NCI-H146 (cell line): ENCODE measurements at places on chromosomes 6 and 20.
A peak's percentile ranks its signal among the peaks of the same experiment; 100 is the strongest.

GRCh38 chr6:54188846-54189245 is 77.6 kb downstream of the MLIP start:
- no peak for DNase-seq

DNA sequence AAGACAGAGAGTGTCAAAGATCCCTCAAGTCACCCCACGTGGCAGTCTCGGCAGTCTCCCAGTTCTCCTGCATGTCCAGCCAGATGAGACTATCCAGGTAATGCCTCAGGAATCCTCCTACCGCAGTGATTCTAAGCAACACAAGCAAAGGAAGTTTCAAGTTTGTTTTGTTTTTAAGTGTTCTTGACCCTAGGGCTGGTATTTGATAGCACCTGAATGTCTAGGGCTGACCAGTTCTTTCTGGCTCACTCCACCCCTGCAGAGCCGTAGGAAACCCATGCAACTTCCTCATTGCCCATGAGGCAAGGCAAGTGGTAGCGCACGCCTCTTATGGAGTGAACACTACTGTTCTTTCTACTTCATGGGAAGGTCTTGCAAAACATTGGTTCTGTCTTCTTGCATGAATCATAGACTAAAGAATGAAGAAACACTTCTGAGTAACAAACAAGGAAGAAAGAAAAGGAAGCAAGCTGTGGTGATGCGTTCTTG is 24.8 kb upstream of the FOXQ1 start:
- DNase-seq = no peak

DNA sequence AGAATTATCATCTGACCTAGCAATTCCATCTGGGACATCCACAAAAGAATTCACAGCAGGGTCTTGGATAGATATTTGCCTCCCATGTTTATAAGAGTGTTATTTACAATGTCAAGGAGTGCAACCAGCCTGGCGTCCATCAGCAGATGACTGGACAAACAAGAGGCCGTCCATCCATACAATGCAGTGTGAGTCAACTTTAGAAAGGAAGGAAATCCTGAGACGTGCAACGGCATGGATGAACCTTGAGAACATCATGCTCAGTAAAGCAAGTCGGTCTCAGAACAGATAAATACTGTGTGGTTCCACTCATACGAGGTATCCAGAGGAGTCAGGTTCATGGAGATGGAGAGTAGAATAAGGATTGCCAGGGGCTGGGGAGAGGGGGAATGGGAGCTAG is 46.4 kb downstream of the FOXF2 start:
- DNase-seq = no peak

- DNase-seq = peak; percentile 52
Observed at GRCh38 chr6:114342086-114342825, 567 bp downstream of the HS3ST5 start.

DNA sequence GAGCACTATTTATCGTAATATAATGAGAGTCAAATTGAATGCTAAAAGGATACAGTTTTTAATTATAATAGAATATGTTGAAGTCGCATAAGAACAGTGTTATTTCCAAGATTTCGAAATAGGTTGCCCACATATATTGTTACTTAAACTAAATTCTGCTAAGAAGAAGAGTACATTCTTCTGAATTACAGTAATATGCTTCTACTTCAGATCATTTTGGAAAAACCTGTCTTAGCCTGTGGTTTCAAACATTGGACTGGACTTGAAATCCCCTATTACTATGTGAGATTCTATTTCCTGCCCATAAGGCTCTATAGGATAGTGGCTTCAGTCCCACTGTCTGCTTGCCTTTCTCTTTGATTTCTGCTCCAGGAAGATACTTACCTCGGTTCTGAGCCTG is 137.2 kb downstream of the B3GAT2 start:
- DNase-seq = no peak

- peak; percentile 70 for DNase-seq
Observed at GRCh38 chr20:63499338-63499969, 571 bp upstream of the EEF1A2 start.

DNA sequence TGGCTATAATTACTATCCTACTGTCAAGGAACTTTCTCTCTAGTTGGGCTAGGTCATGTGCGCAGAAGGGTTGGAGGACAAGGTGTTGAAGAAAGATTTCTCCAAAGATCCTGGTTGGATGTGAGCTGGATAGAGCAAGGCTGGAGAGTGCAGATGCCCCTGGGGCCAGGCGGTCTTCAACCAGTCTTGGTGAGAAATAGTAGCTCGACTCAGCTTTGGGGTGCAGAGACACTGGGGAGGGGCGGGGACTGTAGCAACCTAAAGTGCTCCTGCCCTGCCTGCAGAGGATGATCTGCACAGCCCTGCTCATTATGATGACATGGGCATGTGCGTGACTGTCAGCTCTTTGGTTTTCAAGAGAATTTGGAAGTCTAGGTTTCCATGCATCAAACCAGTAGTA is 35.9 kb downstream of the PHACTR3 start:
- no peak for DNase-seq

- no peak for DNase-seq
Observed at GRCh38 chr6:43273707-43274106, 24.4 kb upstream of the SLC22A7 start.

- peak; percentile 35 for DNase-seq
Observed at GRCh38 chr6:143099647-143100046, 39.0 kb downstream of the AIG1 start.

DNA sequence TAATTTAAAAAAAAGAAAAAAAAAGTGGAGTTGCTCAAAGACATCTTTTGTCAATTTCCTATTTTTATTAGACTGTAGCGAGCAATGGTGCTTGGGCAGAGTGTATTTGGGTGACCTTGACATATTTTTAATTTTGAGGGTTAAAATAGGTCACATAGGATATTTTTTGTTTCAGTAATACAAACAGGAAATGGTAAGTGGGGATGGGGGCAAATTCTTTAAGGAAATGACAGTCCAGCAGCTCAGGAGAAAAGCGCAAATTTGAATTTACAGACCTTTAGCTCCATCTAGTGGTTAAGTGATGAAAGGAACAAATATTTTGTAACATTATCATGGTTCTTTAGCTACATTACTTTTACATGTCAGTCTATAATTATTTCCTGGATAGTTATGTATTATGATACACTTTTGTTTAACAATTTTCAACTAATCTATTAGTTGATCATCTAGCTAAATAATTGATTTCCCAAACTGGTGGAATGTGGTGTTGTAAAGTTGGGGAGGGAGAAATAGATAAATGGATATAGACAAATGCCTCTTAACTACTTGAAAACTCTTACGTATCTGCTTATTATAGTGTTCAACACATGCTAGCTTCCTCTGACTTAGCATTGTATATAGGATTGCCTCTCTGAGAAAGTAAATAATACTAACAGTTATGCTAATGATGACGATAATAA is 10.0 kb downstream of the CITED2 start:
- DNase-seq = peak; percentile 76

- DNase-seq = no peak
Observed at GRCh38 chr6:111573892-111574797, 31.5 kb downstream of the TRAF3IP2 start.

DNA sequence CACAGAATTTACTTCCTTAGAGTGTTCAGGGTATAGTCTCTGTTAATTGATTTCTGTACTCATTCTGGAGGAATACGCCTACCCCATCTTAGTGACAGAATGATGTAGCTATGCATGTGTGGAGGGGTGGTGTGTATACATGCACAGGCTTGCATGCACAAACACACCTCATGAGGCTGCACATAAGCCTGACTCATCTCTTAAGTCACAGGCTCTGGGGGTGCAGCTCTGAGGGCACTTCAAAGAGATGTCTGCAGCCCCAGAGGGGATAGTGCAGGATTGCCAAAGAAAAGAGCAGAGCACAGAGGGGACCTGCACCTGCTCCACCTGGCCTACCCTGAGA is 24.6 kb downstream of the TBX18 start:
- DNase-seq = no peak

GRCh38 chr6:2857580-2858337 is 16.1 kb upstream of the SERPINB1 start:
- no peak for DNase-seq

- peak; percentile 79 for DNase-seq
Observed at GRCh38 chr6:168292826-168293225, 26.8 kb downstream of the DACT2 start.

DNA sequence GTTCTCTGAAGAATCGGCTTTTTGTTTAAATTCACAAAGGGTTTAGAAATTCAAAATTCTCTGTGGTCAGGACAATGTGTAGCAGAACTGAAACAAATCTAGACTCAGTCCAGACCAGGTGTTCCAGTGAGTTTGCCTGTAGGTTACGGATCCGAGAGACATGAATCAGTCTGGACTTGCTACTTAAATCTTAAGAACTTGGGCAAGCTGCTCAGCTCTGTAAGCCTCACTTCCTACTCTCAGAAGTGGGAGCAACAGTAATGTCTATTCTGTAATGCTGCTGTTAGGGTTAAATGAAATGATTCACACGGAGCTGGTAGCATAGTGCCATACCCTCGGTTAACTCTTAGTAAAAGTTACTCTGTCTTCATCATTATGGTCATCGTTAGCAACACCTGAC is 37.7 kb downstream of the HECA start:
- no peak for DNase-seq

DNA sequence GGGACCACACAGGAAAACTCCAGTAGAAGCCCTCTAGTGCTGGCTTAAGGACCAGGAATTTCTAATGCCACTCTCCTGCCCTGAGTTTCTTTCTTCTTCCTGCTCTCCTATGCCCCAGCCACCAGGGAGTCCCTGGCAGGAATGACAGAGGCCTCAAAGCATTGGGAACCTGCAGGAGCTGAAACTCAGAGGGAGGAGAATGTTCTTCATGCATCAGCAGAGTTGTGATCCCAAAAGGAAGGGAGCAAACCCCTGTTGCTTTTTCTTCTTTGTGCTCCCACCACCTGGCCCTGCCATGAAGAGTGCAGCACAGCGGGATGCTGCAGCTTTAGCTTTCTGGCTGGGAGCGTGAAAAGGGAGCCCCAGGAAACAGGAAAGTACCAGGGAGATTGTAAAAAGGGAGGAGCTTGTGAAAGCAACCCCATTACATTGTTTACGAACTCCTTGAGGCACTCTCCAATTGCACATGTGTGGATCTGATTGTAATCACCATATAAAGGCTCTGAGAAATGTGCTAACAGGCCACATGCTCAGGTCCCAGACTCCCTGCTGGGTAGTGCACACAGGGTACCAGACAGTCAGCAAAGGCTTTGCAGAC is 34.7 kb upstream of the FKBP1A start:
- DNase-seq = peak; percentile 100

- DNase-seq = no peak
Observed at GRCh38 chr20:56411759-56412472, at the start of gene CASS4. Gene CASS4, plus strand, starts transcription at chr20:56412260. Its CDS starts 199 bp downstream, at chr20:56412459.

GRCh38 chr6:148055419-148055818 is 287.2 kb upstream of the SASH1 start:
- no peak for DNase-seq

- no peak for DNase-seq
Observed at GRCh38 chr20:24999568-24999967, 7.0 kb upstream of the APMAP start.

DNA sequence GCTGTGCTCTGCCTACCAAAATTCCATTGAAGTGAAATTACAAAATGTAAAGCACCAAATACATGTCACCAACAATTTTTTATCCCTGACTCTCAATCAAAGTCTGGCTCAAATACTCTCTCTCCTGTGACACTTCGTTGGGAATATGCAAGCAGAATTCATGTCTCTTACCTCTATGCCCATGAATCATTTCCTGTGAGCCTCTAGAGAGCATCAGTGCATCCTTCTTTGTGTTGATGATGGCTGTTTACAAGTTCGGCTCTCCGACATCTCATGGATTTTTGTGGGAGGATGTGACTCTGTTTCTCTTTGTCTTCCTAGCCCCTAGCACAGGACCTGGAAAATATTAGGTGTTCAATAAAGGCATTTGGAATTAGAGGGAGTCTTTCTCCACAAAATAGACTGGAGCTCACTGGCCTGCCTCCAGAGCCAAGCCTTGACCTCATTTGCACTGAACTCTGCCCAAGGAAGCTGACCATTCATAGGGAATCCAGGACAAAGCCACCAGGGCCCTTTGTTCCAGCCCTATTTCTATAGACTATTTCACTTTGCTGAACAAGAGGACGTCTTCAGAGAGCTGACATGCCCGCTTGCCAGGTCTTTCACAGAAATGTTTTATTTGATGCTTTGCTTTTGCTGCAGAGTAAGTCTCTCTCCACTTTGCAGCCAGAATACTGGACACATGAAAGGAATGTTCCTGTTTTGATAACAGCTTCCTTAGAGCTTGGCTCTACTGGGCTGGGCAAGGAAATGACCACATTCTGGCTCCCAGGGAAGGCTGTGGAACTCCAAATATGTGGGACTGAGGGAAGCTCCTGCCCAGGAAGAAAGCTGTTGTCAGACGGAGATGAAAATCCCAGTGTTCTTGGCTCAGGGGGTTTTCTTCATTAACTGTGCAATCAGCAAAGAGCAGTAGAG is 194.5 kb upstream of the CDYL start:
- DNase-seq = no peak

- DNase-seq = peak; percentile 53
Observed at GRCh38 chr6:52663120-52663935, 7.6 kb upstream of the TMEM14A start.

DNA sequence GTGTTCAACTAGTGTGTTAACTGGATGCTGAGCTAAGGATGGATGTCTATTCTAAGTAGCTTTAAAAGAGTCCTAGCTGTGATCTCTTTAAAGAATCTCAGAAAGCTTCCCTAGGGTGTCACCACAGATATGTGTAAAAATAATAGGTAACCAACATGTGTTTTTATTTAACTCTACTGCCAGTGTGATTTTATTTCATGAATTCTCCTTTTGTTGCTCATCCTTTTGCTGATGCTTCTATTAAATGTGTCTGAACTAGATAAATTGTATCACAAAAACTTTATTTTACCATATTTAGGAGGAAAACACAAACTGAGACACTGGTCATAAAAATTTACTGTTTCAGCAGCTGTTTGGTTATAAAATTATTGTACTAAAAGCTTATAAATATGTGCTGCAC is 809.4 kb upstream of the CITED2 start:
- no peak for DNase-seq

GRCh38 chr20:22928679-22929078 is 106.4 kb upstream of the SSTR4 start:
- no peak for DNase-seq

- DNase-seq = peak; percentile 5
Observed at GRCh38 chr20:12161734-12162133, 244.0 kb downstream of the BTBD3 start.

- DNase-seq = no peak
Observed at GRCh38 chr6:54043360-54043759, 67.9 kb upstream of the MLIP start.

GRCh38 chr6:20147469-20147868 is 64.8 kb downstream of the MBOAT1 start:
- no peak for DNase-seq

DNA sequence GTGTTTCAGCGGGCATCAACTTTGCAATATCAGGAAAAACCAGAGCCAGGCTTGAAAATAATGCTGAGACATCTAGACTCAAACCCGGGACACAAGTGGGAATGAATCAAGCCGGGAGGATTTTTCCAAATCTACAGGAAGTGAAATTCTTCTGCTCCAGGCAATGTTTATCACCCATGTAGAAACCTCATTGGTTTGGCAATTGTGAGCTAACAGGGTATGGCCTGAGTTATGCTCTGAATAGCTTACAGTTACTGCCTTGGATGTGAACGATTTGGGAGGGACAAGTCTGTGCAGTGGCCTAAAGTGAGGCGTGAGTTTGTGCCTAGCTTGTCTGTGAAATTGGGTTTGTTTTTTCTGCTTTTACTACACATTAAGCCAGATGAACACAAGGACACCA is 87.4 kb downstream of the PCSK2 start:
- no peak for DNase-seq

- peak; percentile 26 for DNase-seq
Observed at GRCh38 chr6:158517581-158517980, 42.3 kb upstream of the TMEM181 start.
